ENCODE measurements at places on chromosomes 6 and 20. TPM values are rescaled to one million over a fixed set of nuclear protein-coding genes. Genes with fewer than 3 reads are reported as not detected.

DNA sequence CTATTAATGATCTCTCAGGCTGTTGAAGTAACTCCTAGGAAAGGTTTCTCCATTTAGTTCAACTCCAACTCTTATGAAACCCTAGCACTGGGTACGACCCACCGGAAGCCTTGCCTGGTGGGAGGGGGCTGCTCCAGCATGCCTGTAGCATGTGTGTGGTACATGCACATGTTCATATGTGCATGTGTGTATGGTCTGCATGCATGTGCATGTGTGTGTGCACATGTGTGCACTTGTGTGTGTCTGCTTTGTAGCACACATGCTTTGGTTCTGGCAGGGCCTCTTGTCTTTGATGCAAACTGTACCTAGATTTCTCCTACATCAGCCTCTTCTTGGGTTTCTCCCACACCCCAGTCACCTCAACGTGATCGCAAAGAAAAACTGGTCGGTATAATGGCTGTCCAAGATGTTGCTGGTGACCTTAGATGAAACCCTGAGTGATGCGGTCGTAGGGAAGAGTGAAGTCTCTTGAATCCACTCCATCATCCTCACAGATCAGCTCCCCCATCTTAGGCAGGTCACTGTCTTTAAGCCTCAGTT lies 193.5 kb downstream of the MYLK4 start:
- no peak for DNase-seq

- peak; percentile 17 for DNase-seq
Observed at GRCh38 chr6:116327803-116328527, 42.8 kb upstream of the DSE start.

Gene MAP7
- 2.6 TPM for total RNA-seq

DNA sequence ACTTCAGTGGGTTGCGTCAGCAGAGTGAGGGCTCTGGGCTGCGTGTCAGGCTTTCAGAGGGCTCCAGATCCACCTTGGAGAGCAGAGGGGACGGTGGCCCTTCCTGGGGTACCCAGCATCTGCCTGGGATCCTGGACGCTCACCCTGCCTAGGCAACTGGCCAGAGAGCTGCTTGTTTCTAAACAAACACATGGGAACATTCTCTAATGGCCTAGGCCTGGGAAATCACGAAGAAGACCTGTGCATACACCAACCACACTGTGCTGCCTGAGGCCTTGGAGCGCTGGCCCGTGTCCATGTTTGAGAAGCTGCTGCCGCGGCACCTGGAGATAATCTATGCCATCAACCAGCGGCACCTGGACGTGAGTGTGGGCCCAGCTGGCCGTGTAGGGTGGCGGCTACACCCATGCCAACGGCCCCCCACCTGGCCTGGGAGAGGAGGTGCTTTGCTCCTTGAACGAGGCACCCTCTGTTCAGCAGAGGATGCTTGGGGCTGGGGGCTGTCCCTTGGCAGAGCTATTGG lies 32.2 kb downstream of the PYGB start:
- DNase-seq: no peak

DNA sequence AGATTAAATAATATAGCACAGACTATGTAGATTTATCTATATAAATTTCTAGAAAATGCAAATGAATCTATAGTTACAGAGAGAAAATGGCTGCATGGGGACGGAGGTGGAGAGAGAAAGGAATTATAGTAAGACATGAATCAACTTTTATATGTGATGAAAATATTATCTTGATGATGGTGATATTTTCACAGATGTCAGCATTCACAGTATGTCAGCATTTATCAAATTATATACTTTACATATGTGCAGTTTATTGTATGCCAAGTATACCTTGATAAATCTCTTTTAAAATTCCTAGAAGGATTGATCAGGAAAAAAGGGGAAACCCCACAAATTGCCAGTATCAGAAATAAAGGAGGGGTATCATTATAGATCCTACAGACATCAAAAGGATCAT lies 44.6 kb downstream of the NPEPL1 start:
- no peak for DNase-seq

DNA sequence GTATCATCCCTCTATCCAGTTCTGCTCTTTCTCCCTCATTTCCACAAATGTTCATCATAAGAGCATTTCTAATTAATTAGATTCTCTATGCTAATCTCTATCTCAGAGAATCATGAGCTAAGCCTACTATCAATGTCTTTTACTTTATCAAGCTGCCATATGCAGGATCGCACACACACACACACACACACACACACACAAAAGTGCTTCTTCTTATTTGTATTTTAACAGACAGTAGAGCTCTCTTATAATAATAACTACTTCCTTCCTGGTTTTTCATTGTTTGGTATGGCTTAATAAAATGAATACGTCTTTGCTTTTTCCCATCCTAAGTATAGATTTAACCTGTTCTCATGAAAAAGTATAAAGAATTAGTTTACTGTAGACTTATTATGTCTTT lies 170.2 kb downstream of the HAO1 start:
- no peak for DNase-seq

GRCh38 chr6:151330130-151330696 lies 61.1 kb downstream of the ZBTB2 start:
- peak; percentile 91 for DNase-seq

Gene MLN
- not detected for total RNA-seq

DNA sequence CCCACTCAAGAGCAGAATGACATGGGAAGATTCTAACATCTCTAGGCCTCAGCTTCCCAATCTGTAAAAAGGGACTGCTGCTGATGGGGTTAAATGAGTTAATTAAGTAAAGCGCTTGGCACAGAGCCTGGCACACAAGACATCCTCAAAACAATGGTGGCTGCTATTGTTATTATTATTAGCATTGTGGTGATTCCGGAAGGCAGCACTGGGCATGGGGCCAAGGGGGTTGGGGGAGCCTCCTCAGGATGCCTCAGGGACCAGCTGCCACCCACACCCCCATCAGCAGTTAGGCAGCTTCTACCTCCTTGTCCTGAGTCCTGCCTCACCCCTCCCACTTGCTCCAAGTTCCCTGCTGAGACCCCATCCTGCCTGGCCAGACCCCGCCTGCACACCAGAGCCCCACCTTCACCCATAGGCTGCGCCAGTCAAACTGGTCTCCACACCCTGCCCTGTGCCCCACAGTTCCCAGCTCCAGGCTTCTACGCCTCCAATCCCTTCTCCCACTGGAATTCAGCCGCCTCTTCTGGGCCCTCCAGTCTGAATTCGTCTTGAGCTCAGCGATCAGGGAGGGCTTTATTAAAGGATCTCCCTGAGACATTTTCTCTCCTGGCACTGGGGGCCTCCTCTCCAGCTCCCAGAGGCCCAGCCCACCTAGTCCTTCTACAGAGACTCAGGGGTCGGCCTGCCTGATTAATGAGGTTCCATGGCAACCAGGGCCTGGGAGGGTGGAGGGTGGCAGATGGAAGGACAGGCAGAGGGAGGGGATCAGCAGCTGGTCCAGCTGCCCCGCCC lies 1.5 kb downstream of the E2F1 start:
- peak; percentile 86 for DNase-seq

DNA sequence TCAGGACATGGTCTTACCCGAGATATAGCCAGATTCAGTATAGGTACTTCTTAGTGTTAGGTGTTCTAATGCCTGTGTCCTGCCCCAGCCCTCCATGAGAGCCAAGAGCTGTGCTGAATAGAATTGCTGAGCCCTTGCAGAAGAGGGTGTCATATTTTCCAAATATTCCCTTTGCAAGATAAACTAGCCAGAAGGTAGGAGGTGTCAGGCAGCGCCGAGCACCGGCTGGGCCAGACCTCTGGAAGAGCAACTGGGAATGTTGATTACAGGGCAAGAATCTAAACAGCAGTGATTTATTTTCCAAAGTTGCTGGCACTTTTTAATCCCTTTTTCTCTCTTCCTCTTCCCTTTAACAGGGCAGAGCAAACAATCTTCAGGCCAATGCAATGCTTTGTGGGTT lies 37.1 kb upstream of the EZR start:
- DNase-seq: no peak

DNA sequence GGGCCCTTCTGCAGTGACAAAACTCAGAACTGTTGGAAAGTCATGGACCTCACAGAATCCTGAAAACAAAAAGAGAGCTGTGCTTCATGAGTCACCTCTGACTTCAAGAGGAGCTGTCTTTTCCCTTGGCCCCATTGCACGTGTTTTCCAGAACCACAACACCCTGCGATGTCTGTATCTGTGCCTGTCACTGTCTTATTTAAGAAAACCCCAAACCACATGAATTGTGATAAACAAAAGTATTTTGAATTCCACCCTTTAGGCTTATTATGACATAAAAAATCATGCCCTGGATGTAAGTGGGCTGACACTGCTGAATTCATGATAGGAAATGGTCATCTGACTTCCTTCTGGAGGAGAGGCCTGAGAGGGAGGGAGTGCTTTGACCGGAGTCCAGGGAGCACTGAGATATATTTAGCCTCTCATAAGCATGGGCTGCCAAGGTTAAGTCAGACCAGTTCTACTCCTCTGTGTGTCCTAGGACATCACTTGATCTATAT lies 96.4 kb upstream of the DUSP22 start:
- DNase-seq: peak; percentile 72

DNA sequence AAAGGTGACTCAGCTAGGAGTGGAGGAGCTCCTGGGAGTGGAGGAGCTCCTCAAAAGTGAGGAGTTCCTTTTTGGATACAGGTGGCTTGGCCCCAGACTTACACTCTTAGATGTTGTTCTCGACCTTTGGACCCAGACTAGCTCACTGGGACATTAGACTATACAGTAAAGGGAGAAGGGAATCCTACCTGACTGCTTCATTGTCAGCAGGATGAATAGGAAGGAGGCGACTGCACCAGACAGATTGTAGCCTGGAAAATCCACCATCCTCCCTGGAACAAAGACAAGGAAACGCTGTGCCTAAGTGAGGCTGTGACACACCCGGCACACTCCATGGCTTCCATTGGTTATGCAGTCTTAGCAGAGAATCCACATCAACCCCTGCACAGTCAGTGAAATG lies at the start of gene BTNL2:
Gene BTNL2, minus strand, starts transcription at position 325 of the 400 bp plus-strand sequence. Its CDS starts 58 bp downstream, at position 267.
- DNase-seq: no peak

DNA sequence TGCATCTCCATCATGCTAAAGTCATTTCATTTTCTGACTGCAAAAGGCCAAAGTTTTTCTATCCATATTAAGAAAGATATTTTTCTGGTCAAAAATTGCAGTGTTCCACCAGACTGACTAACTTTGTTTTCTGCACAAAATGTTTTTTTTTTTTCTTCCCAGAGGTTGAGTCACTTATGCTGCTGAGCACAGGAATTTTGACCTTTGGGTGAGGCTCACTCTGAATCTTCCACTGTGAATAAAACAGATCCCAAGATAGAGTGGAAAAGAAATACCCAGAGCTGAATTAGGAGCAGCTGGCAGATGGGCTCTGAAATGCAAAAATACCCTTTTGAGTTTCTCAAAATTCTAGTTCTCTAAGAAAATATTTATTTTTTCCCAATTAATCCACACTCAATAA lies 996.8 kb downstream of the KIF16B start:
- peak; percentile 78 for DNase-seq

- no peak for DNase-seq
Observed at GRCh38 chr6:163648868-163649267, 234.3 kb downstream of the QKI start.

DNA sequence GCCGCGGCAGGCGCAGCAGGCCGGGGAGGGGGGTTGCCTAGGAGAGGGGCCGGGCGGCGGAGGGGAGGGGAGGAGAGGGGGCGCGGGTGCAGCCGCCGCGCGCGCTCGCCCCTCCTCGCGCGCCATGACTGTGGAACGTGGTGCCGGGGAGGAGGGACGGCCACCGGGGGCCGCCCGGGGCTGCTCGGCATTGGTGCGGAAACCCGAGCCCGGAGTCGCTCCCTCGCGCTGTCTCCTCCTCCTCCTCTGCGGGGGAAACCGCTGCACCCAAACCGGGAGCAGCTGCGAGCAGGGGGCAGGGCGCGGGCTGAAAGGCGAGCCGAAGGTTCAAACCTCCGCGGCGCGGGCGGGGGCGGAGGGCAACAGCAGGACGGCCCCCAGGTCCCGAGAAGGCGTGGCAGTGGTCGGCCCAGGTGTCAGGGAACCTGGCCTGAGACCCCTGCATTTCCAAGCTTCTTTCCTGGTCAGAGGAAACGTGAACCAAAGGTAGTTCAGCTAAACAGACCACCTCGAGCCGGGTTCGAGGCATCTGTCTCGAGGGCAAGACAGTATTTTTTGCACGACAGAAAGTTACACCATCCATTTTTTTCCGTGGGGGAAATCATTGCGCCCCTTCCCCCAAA lies 1.4 kb upstream of the TRERF1 start:
- DNase-seq: peak; percentile 98

- peak; percentile 30 for DNase-seq
Observed at GRCh38 chr6:135675862-135676261, 175.6 kb upstream of the PDE7B start.

- no peak for DNase-seq
Observed at GRCh38 chr6:95574811-95575210, 2.5 kb upstream of the MANEA start.

- DNase-seq: no peak
Observed at GRCh38 chr6:113359155-113360140, 497.7 kb upstream of the MARCKS start.

GRCh38 chr6:68967549-68968300 lies 332.6 kb downstream of the ADGRB3 start:
- DNase-seq: peak; percentile 45

DNA sequence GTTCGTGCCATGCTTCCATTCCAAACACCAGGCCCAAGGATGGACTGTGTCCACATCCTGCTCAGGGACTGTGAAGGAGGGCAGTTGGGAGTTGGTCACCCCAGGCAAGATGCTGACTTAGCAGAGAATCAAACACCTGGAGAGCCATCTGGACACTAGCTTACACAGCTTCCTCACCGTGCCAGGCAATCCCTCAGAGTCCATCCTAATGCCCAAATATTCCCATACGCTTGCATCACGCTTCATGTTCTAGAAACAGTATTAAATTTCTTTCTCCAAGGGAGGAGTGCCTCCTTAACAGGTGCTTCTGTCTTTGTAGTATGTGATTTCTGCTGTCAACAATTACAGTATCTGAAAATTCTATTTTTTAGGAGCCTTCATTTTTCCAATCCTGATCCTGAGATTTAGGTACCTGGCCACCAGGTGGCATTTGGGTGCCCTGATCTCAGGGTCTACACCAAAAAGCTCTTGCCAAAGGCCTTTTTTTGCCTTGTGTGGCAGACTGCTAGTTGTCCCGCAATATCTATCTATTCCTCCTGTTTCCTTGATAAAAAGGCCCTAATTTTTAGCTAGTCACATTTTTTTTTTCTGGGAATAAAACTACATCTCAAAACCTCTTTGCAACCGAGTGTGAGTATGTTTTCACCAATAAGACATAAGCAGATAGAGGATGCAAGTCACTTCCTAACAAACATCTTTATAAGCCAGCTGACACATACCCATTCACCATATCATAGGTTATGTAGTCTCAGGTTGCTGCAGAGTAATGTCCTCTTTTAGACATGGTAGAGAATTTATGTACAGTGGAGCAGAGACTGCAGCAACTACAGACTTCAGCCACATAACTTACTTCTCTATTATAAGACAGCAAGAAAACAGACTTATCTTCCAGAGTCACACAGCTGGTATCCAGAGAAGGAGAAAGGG lies 85.0 kb downstream of the PREP start:
- DNase-seq: no peak

DNA sequence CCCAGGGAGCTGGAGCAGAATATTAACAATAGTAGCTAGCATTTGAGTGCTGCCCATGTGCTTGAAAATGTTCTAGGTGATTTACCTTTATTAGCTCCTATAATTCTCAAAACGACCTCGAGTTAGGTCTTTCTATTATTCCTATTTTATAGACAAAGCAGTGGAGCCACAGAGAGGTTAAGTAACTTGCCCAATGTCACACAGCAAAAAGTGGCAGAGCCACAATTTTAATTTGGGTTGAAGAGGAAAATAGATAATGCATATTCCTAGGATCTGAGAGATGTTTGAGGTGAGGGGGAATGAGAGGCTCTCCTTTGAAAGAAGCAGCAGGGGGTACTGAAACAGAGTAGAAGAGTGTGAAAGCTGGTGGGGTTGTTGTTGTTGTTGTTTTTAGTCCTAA lies 354.5 kb upstream of the SLC35B3 start:
- DNase-seq: no peak
